Large intestine (tissue), 12 donors: ENCODE measurements at places on chromosomes 6 and 20.

DNA sequence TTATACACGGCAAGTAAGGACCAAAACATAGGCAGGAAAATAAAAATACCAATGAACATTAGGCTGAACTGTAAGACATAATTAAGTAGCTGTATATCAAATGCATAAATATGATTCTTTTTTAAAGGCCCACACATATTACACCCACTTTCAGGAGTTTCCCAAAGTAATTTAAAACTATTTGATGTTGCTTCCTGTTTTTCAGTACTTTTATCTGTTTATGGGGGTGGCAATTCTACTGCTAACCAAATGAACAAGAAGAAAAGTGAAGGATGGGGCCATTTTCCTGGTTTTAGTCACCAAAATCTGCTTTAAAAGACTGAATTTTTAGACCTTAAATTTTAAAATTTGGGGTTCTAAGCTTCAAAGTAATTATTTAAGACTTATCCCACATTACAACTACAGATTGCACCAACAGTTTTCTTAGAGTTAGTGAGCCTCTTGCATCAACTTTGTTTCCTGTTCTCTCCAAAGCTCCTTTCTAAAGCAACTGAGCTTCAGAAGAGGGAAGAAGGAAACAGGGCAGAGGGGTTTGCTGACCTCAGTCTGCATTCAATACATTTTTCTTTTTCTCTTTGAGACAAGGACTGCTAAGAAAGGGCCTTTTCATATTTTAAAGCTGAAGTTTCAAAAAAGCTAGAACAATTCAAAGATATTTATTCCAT is 191.0 kb downstream of the BACH2 start:
- DNase-seq, result no peak

DNA sequence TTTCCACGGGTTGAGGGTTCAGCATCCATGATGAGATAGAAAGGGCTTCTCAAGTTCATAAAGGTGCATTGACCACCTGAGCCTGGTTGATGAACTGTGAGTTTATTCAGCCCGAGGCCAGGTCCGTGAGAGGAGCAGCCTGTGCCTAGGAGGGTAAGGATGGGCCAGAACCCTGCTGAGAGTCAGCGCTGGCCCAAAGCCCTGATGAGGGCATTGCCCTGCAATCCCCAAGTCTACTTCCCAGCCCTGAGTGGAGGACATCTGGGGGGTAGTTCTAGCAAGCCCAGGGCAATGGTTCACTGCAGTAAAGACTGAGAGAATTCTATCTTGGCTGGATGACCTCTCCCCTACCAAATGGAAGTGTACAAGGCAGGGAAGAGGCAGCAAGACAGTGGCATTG is 123.3 kb upstream of the NXT1 start:
- no peak for DNase-seq

GRCh38 chr20:61118429-61119224 is 133.4 kb upstream of the CDH4 start:
- no peak for DNase-seq

DNA sequence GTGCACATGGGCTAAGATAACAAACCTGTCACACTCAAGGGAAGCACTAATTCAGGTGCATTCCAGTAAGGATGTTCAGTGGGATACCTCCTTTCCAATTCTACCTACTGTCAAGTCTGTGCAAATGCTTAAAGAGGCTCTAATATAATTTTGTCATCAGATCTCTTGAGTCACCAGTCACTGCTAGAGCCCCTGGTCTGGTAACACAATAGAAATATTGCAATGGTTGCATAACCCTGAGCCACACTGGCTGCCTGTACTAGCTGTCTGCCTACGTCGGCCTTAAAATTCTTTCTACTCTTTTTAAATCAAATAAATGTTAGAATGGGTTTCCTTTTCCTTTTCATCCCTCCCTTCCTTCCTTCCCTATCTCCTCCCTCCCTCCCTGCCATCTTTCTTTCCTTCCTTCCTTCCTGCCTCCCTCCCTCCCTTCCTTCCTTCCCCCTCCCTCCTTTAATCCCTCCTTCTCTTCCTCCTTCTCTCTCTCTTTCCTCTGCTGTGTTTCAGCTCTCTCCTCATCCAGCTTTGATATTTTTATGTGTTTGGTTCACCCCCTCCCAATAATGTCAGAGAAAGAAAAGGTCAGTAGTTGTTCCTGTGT is 28.1 kb upstream of the OLIG3 start:
- no peak for DNase-seq

DNA sequence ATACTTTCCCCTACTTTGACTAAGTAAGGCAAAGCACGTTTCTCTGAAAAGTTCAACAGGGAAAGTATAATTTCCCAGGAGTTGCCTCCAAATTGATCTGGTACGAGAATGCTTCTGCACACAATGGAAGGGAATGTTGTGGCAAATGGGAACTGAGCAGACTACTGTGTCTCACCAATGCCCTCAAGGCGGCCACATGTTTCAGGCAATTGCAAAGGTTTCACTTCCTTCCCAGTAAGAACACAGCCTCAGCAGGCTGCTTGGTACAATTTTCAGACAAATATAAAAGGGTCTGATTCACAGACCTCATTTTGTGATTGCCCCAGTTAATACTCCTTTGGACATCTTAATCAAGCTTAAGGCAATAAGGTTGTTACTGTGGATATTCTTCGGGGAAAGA is 71.2 kb downstream of the KIAA0319 start:
- DNase-seq, result no peak

DNA sequence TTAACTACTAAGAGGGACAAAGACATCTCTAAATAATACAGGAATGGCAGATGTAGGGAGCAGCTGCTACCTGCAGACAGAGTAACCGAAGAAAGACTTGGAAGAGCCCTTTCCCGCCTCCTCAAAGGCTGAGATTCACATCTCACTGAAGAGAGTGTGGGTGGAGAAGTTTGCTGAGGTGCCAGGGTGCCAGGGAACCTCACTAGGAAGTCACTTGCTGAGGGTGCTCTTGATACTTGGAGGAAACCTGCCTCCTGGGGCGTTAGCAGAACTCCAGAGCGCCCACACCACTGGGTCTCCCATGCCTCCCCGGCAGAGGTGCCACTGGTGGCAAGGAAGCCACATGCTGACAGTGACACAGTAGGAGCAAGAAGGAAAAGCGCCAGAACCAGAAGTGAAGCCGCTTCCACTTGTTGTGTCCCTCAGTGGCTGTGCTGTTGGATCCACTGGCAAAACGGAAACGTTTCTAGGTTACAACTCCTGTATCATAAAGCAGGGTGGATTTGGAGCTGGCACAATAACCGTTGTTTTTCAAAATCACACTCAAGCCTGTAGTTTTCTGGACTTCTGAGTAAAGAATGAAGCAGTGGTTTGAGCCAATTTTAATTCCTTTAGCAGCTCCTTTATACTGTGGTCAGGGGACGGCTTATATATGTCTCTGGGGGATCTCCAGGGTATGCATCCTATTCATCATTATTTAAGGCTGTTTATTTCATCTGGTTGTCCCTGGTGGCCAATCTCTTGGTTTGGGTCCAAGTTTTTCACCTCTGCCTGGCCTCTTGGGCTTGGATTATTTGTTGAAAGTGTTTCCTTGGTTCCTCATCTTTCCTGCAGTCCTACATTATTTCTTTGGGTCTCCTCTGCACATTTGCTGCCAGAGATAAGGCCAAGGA is 64.5 kb downstream of the CDC5L start:
- DNase-seq, result no peak

GRCh38 chr6:28969129-28969528 is 36.0 kb downstream of the ZNF311 start:
- DNase-seq, result no peak

DNA sequence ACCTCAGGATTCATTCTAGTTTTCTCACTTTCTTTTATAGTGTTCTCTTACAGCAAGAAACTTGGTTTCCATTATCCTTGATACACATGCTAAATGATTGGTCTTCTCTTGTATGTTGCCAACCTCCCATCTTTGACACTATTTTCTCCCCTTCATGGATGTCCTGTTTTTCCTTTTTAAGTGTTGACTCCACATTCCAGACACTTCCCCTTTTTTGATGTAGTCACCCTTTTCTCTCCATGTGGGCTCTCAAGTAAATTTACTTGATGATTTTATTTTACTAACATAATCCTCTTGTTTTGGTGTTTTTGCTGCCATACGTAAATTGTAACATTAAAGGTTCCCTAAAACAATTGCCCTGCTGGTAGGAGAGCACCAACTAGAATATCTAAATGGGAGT is 148.1 kb downstream of the ZFAND3 start:
- DNase-seq, result no peak

GRCh38 chr20:58906894-58907293 is 54.4 kb downstream of the GNAS start:
- DNase-seq, result no peak

- DNase-seq, result no peak
Observed at GRCh38 chr6:124747349-124747748, 214.9 kb upstream of the RNF217 start.

- no peak for DNase-seq
Observed at GRCh38 chr20:40612247-40612646, 76.8 kb downstream of the MAFB start.

GRCh38 chr6:9711365-9711764 is 703.5 kb downstream of the TFAP2A start:
- DNase-seq, result no peak

- no peak for DNase-seq
Observed at GRCh38 chr6:43948527-43949485, 178.4 kb downstream of the MRPL14 start.

- no peak for DNase-seq
Observed at GRCh38 chr6:140806431-140806830, 1326.3 kb upstream of the GJE1 start.

DNA sequence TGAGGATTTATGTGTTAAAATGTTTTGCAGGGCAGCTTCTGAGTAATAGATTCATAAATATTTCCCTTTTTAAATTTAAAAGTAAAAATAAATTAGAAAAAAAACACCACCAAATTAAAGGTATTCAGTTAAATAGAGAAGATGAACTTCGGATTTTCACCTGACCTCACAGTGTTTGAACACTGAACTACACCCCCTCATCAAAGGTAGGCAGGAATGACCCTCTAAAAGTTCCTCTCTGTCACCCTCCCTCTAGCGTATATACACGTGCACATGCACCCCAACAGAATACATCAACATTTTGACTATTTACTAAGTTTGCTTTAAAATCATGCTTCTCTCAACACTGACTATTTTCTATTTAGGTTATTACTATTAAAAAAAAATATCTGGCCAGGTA is 528.3 kb downstream of the QKI start:
- DNase-seq, result no peak

DNA sequence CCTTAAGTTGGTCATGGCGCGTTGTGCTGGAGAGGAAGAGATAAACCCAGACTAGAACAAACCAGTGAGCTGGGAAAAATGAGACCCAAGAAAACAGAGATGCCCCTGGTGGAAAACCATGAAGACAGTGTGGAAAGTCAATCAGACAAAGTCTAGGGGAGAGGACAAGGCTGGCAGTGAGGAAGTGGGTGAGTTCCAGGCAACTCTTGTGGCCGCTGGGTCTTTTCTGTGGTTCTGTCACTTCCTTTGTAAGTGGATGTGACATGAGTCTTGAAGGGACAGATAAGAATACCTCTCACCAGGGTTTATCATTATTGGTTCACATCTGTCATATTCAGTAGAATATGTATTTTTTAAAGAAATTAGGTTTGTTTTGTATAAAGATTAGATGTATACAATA is 738.4 kb downstream of the DHX35 start:
- no peak for DNase-seq

DNA sequence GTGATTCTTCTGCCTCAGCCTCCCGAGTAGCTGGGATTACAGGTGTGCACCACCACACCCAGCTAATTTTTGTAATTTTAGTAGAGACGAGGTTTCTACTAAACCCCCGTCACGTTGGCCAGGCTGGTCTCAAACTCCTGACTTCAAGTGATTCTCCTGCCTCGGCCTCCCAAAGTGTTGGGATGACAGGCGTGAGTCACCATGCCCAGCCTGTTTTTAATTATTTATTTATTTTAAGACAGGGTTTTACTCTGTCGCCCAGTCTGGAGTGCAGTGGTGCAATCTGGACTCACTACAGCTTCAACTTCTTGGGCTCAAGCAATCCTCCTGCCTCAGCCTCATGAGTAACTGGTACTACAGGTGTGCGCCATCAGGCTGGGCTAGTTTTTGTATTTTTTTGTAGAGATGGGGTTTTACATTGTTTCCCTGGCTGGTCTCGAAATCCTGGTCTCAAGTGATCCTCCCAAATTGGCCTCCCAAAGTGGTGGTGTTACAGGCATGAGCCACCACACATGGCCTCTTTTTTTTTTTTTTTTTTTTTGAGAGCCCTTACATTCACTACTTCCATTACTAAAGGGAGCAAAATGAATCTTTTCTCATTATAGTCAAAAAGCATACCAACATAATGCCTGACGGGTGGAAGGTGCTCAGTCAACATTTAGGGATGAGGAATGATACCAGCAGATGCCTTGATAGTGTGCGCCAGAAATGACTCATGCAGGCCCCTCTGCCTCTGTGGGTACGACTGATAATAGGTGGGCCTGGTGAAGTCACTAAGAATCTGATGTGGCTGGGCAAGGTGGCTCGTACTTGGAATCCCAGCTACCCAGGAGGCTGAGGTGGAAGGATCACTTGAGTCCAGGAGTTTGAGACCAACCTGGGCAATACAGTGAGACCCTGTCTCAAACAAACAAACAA is 17.8 kb upstream of the RALGAPB start:
- no peak for DNase-seq

DNA sequence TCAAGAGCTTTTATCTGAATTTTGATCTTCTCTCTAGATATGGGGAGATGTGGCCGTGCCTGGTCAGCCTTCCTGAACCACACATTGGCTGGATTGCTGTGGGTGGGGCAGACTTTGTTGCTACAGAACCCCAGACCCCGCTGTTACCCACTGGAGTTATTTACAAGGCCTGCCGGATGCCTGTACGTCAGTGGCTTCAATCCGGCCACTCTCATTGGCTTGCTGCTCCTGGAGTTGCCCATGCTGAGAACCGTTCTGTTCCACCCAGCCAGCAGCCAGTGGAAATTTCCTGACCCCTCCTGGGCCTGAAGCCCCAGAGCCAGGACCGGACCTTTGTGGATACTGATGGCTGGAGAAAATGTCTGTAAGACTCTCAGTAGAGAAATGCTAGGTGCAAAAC is 101.9 kb downstream of the TFAP2C start:
- no peak for DNase-seq

GRCh38 chr6:128278836-128279235 is 241.6 kb downstream of the PTPRK start:
- no peak for DNase-seq

GRCh38 chr6:168507297-168507696 is 66.3 kb downstream of the SMOC2 start:
- no peak for DNase-seq

DNA sequence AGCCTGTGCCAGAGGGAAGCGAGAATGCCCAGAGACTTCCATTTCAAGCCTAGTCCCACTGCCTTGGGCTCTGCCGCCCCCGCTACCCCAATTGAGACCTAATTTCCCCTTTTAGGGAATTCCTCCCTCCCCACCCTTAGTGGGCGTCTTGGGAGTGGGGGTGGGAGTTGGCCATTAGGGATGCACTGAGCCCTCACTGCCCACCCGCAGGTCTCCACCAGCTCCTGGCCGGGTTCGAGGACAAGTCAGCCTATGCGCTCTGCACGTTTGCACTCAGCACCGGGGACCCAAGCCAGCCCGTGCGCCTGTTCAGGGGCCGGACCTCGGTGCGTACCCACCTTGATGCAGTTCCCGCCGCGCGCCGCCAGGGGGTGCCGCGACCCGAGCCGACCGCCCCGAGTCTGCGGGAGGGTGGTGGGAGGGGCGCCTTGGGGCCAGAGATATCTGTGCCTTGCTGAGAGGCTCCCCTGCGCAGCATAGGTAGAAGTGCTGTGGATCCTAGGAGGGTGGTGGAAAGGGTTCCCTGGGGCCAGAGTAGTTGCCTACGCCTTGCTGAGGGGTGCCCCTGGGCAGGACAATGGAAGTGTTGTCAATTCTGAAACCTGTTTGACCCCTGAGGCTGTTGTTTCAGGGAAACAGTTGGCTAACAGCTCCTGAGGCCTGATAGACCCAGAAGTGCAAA is 9.2 kb downstream of the ITPA start:
- DNase-seq, result peak; percentile 54
